Lung microvascular endothelial cell (primary cell): ENCODE measurements at places on chromosomes 11 and 22.

DNA sequence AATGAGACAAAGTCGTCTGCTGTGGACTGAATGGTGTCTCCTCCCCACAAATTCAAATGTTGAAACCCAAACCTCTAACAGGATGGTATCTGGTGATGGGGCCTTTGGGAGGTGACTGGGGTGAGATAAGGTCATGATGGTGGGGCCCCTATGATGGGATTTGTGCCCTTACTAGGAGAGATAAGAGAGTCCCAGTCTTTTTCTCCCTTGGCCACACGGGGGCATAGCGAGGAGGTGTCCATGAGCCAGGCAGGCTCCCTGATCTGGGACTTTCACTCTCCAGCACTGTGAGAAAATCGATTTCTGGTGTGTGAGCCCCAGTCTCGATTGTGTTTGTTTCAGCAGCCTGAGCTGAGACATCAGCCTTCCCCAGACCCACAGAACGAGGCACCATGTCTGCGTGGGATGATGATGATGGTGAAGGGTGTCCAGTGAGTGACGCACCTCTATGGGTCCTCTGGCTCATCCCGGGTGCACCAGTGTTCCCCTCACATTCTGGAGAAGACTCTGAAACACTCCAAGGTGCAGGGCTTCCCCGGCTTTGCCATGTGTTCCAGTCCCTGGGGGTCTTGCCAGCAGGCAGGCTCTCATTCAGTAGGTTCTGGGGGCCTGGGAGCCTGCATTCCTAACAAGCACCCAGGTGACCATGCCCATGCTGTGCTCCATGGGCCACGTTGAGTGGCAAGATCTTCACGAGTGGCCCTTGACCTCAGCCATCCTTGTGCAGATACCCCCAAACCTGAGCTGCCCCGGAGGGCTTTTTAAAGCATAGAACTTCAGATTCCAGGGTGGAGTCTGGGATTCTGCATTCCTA, 363.0 kb downstream of the CTTN start:
- no peak for DNase-seq

GRCh38 chr11:12592283-12592682, 81.9 kb upstream of the TEAD1 start:
- DNase-seq, result no peak

DNA sequence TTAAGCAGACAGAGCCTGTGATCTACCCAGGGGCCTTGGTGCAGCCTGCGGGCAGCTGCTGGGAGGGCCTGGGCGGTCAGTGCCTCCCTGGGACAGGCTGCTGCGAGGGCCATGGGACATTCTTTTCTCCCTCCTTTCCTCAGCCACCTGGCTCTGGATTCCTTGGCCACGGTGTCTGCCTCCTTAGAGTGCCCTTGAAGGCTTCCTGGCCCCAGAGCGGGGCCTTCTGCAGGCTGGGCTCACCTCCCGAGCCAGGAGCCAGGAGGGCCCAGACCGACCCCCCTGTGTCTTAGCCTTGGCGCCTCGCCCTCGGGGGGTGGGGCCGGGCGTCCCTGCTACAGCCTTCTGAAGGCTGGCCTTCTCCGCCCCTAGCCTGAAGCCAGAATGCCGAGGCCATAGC, 231.2 kb downstream of the TBC1D22A start:
- DNase-seq, result no peak

GRCh38 chr11:9760193-9760575, 96.3 kb downstream of the SWAP70 start:
- DNase-seq, result no peak

- DNase-seq, result no peak
These were observed 14.4 kb upstream of the EHD1 start for GRCh38 chr11:64892838-64893193.

- no peak for DNase-seq
These were observed 9.7 kb upstream of the GRK2 start for GRCh38 chr11:67256477-67257135.

GRCh38 chr22:44127356-44127755, 53.4 kb upstream of the PARVG start:
- DNase-seq, result peak; percentile 70

GRCh38 chr11:2940921-2941821, 12.0 kb upstream of the PHLDA2 start:
- DNase-seq, result no peak

GRCh38 chr11:77421041-77421723, 52.7 kb downstream of the PAK1 start:
- no peak for DNase-seq

GRCh38 chr11:86182976-86183584, 61.5 kb upstream of the EED start:
- no peak for DNase-seq

DNA sequence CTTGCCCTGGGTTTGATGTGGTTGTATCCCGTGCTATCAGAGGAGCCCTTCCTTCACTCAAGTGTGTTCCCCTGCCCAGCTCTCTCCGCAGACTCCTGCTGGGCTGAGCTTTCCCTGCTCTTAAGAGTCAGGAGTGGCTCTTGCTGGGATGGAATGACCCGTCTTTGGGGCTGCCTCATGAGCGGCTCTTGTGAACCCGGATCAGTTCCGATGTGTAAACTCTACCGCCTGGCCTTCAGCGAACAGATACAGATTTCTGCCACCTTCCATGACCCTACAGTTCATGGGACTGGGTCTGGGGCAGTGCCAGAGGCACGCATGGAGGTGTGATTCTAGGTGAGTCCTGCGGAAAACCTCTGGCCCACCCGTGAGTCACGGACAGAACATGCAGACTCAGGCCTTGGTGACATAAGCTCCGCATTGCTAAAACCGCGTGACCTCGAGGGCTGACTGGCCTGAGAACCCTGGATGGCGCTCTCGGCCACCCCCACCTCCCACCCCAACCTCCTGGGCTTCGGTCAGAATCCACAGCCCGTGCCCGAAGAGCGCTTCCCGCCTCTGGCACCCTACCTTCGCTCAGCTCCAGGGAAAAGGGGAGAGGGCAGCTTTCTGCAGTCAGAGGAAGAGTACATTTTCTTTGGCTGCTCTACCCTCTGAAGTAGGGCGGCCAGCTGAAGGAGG, 1.3 kb upstream of the ZBTB16 start:
- DNase-seq, result no peak

GRCh38 chr11:125675196-125675595, 5.5 kb downstream of the ACRV1 start:
- no peak for DNase-seq

GRCh38 chr11:69711822-69712801, 8.3 kb upstream of the FGF19 start:
- no peak for DNase-seq

GRCh38 chr11:2263071-2263565, 7.3 kb downstream of the ASCL2 start:
- DNase-seq, result no peak

GRCh38 chr11:128804481-128804880, 62.6 kb downstream of the KCNJ1 start:
- no peak for DNase-seq

DNA sequence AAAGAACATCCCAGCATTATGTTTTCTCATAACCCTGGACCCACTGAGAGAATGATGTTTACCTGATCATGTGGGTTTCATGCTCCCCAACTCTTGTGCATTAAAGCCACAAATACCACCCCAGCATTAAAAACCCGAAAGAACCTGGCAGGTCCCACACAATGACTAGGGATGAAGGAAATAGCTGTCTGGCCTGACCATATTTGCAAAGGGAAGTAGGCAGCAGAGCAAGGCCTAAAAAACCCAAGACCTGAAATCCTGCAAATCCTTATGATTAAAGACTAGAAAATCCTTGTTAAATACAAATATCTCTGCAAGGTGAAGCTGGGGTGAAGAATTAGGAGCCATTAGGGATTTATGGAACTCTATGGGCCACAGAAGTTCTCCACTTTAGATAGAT, 23.7 kb downstream of the PAK1 start:
- DNase-seq, result no peak

DNA sequence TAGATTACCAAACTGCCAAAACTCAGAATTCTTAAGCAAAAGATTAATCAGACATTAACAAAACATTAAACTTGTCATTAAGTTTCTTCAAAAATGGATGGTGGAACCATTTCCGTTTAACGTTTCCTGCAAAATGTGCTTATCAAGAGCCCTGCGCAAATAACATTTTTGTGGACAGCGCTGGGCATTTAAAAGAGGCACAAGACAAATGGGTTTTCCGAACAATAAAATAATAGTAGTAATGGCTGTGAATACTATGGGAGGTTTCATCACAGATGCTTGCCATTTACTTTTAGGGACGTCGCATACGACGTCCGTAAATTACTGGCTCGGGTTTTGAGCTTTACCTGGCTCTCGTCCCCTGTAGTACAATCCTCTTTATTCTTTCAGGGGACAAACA, 1.1 kb downstream of the NPAT start:
- DNase-seq, result peak; percentile 76

GRCh38 chr11:78177216-78177615, 11.2 kb downstream of the KCTD21 start:
- DNase-seq, result no peak
